Activated T-helper 1 cell treated with anti-CD3 and anti-CD28 coated beads, Interleukin-2, amount 50 U/mL, for 16 hours (primary cell): ENCODE measurements at places on chromosomes 2 and 18.

GRCh38 chr18:44602380-44602779 lies 78.3 kb upstream of the SETBP1 start:
- no peak for DNase-seq

DNA sequence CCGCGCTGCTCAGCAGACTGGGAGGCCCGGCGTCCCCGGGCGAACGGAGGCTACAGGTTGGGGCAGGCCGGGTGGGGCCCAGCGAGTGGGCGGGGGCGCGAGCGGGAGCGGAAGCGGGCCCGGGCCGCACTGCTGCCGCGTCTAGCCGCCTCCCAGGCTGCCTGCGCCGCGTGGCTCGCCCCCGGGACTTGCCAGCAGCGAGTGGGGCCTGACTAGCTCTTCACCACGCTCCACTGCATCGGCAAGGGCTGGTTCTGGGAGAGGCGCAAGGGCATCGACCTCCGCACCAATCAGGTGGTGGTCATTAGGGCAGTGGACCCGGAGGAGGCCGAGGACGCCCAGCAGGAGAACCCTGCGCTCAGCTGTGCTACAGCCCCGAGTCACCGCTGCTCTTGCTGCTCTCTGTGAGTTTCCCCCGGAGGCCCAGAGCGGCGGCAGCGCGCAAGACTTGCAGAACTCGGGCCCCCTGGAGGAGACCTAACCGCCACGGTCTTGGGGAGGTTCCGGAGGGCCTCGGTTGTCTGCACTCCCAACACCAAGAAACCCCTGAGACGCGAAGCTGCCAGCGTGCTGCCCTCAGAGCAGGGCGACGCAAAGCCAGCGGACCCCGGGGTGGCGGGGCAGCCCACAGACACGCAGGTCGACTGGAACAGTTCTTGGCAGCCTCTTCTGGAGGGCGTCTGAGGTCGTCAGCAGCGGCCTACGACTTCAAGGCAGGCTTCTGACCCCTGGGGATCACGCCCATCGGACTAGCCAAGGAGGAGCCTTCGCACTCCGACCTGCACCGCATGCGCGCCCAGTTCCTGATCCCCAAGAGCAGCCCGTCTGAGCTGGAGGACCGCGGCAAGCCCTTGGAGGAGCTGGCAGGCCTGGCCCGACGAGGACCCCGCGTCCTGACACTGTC lies 27.2 kb upstream of the PTPN2 start:
- DNase-seq: peak; percentile 23

GRCh38 chr2:197157879-197158537 lies 152.6 kb downstream of the ANKRD44 start:
- no peak for DNase-seq

GRCh38 chr2:151491496-151491895 lies 81.8 kb downstream of the RIF1 start:
- DNase-seq: no peak

- DNase-seq: no peak
Observed at GRCh38 chr2:113174376-113174750, 592 bp downstream of the PSD4 start.

DNA sequence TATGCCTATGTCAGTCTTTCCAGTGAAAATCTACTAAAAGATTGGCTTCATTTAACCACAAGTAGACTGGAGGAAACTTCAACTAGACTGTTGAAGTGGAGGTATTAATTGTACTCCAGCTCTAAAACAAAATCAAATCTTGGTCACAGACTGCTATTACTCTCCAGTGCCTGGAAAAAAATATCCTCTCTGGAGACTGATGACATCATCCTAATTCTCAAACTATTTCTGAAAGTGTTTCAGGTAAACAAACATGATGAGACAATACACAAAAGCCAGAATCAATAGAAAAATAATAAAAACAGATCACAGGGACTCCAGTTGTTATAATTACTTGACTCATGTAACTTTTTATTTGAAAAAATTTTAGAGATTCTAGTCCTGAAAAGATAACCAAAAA lies 87.7 kb upstream of the MYO3B start:
- DNase-seq: no peak

GRCh38 chr2:46202987-46203386 lies 94.2 kb upstream of the EPAS1 start:
- no peak for DNase-seq

- DNase-seq: no peak
Observed at GRCh38 chr2:99096728-99097127, 44.8 kb upstream of the C2orf15 start.

- no peak for DNase-seq
Observed at GRCh38 chr2:159195697-159196096, 90.8 kb downstream of the WDSUB1 start.

GRCh38 chr2:124975648-124976047 lies 950.6 kb downstream of the CNTNAP5 start:
- no peak for DNase-seq

GRCh38 chr18:2348003-2348402 lies 223.3 kb downstream of the METTL4 start:
- DNase-seq: no peak

- DNase-seq: no peak
Observed at GRCh38 chr2:26542194-26542455, 64.2 kb upstream of the OTOF start.

DNA sequence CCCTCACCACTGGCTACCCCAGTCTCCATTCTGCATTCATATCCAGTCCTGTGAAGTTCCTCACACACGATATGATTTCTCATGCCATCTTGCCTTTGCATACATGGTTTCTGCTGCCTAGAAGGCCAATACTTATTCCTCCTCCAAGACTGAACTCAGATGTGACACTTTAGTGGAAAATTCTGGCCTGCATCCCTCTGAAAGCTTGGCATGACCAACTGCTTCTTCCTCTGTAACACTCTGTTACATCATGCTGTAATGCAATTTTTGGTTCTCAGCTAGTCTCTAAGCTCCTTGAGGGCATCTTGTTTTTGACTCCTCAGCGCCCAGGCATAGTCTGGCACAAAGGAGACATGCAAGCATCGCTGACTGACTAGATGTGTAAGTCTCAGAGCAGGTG lies 12.6 kb downstream of the FAM161A start:
- no peak for DNase-seq

DNA sequence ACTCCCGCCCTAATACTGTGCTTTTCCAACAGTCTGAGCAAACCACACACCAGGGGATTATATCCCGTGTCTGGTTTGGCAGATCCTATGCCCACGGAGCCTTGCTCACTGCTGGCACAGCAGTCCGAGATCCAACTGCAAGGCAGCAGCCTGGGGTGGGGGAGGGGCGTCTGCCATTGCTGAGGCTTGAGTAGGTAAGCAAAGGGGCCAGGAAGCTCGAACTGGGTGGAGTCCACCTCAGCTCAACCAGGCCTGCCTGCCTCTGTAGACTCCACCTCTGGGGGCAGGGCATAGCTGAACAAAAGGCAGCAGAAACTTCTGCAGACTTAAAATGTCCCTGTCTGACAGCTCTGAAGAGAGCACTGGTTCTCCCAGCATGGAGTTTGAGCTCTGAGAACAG lies 44.2 kb downstream of the LNPK start:
- DNase-seq: no peak
